Suppressor macrophage treated with lipopolysaccharide for 1 hour (primary cell): ENCODE measurements at places on chromosomes 12 and 14.

- no peak for DNase-seq
Measured at GRCh38 chr12:33575346-33575745, 135.7 kb upstream of the SYT10 start.

- DNase-seq: no peak
Measured at GRCh38 chr12:3751151-3752095, 1.5 kb downstream of the CRACR2A start.

DNA sequence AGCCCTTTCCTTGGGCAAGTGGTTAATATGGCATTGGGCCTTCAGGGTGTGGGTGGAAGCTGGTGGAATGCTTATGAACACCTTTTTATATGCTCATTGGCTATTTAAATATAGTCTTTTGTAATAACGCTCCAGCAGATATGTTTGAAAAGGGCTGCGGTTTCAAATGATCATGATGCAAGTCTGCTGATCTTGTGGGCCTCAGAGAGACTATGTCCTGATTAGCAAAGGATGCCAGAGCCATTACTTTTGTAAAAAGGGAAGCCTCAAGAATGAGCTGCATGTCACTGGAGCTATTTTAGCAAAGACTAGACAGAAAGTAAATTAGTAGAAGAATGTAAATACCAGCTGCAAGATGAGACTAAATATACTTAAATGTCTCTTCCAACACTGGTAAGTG, 200.5 kb downstream of the GXYLT1 start:
- DNase-seq: no peak

DNA sequence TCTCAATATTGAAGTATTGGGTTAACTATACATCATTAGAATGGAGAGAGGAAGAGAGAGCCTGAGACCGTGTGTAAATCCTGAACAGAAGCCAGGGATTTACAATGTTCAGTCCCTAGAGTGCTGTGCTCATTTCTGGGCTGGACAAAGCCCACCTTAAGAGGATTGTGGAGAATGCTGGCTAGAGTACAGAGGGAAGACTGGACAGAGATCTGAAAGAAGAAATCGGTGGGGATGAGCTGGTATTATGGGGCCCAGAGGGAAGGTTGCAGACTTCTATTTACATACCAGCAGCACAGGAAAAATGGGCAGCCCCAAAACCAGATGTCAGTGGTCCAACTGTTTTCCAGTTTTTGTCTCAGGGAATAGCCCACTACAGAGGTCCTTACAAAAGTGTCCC, 42.3 kb downstream of the RTN1 start:
- no peak for DNase-seq
